ENCODE measurements at places on chromosomes 5 and 9. TPM values are rescaled to one million over a fixed set of nuclear protein-coding genes. Genes with fewer than 3 reads are reported as not detected.

DNA sequence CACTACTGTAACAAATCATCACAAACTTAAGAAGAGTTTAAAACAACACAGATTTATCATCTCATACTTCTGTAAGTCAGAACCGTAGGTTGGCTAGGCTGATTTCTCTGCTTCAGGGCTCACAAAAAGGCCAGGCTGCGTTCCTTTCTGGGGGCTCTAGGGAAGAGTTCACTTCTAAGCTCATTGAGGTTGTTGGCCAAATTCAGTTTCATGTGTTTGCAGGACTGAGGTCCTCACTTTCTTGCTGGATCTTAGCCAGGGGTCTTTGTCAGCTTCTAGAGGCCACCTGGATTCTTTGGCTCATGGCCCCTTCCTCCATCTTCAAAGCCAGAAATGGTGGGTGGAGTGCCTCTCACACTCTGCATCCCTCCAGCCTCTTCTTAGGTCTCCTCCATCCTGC, 76.0 kb downstream of the ACTBL2 start:
- no peak overlapping the region for H3K27ac ChIP-seq
- H3K4me1 ChIP-seq, result no peaks in the 10 kb centered on the region
- H3K27me3 ChIP-seq, result peaks cover 6% of the 10 kb centered on the region
- no peak overlapping the region for H3K4me3 ChIP-seq
- ATAC-seq, result no peak

DNA sequence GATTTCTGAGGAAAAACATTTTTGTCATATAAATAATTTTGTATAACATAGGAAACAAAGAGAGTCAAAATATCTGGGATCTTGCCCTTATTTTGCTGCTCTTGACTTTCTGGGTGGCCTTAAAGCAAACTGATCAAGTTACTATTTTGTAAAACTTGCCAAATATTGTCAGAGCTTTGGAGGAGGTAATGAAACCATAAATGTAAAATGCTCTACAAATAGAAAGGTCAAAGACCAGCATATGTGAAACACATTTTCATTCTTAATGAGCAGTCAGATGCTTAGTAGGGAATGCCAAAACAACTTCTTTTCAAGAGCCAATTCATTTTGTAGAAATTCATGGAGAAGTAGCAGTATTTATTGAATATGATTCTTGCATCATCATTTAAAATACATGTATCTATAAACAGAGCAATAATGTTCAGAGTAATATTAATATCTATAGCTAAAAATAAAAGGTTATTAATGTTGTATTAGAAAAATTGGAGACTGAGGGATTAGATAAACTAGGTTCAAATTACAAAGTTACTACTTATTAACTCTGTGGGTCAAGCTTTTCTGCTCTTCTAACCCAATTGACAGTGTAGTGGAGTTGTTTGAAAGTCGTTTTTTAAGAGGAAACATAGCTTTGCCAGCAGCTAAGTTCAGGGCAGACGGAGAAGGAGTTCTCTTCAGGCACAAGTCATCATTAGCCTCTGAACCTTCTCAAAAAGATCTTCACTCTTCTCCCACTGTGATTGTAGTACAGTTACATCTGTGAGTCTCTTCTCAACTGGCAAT, 2053.1 kb downstream of the EFNA5 start:
- H3K27me3 ChIP-seq, result no peaks in the 10 kb centered on the region
- H3K4me3 ChIP-seq, result no peak overlapping the region
- H3K4me1 ChIP-seq, result no peaks in the 10 kb centered on the region
- no peak for ATAC-seq
- H3K36me3 ChIP-seq, result no peaks in the 10 kb centered on the region
- no peak overlapping the region for H3K27ac ChIP-seq

DNA sequence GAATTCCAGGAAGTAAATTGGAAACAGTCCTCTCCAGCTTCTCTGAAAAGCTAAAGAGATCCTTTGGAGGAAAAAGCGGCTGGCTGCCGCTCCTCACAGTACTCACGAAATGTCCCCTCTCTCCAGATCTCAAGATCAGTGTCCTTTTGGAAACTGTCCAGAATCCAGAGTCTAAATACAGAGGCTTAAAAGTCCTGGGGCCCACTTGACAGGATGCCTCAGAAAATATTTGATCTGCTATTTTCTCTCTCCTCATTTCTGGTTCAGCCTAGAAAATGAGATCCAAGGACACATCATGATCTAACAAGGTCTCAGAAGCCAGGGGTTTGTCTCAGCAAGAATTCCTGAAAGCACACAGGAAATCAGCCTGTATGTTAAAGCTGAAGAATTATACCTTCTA, 7.2 kb downstream of the C1QTNF2 start:
- no peaks in the 10 kb centered on the region for H3K36me3 ChIP-seq
- H3K27me3 ChIP-seq, result peaks cover 38% of the 10 kb centered on the region
- no peaks in the 10 kb centered on the region for H3K4me1 ChIP-seq
- H3K27ac ChIP-seq, result no peak overlapping the region
- H3K4me3 ChIP-seq, result no peak overlapping the region
- no peak for ATAC-seq

DNA sequence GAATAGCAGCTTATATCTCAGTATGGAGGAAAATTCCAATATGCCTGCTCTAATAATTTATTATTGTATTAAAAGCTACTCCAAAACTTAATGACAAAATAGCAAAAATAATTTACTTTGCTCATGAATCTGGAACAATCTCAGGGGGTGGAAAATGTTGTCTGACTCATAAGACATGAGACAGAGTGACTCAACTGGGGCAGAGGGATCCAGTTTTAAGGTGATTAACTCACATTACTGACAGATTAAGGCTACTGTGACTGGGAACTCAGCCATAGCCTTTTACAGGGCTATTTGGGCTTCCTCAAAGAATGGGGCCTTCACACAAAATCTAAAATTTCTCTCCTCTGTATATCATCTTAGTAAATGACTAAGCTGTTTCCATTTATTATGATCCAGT, 1172.9 kb downstream of the CDH12 start:
- no peak for ATAC-seq
- no peak overlapping the region for H3K27ac ChIP-seq
- H3K27me3 ChIP-seq, result no peaks in the 10 kb centered on the region
- no peak overlapping the region for H3K4me3 ChIP-seq
- no peaks in the 10 kb centered on the region for H3K36me3 ChIP-seq

- no peak for ATAC-seq
- no peak overlapping the region for H3K27ac ChIP-seq
- H3K4me1 ChIP-seq, result no peaks in the 10 kb centered on the region
- peaks cover 35% of the 10 kb centered on the region for H3K27me3 ChIP-seq
- H3K4me3 ChIP-seq, result no peak overlapping the region
- H3K36me3 ChIP-seq, result no peaks in the 10 kb centered on the region
These were observed 3.7 kb upstream of the ROR2 start for GRCh38 chr9:91953718-91954117.

GRCh38 chr5:96901384-96901783, 25.1 kb downstream of the ERAP2 start:
- H3K4me3 ChIP-seq, result no peak overlapping the region
- H3K36me3 ChIP-seq, result peaks cover 97% of the 10 kb centered on the region

- no peak for ATAC-seq
- no peaks in the 10 kb centered on the region for H3K27me3 ChIP-seq
- no peaks in the 10 kb centered on the region for H3K4me1 ChIP-seq
- H3K27ac ChIP-seq, result no peak overlapping the region
- H3K4me3 ChIP-seq, result no peak overlapping the region
These were observed 43.8 kb downstream of the WDR36 start for GRCh38 chr5:111135946-111136345.

DNA sequence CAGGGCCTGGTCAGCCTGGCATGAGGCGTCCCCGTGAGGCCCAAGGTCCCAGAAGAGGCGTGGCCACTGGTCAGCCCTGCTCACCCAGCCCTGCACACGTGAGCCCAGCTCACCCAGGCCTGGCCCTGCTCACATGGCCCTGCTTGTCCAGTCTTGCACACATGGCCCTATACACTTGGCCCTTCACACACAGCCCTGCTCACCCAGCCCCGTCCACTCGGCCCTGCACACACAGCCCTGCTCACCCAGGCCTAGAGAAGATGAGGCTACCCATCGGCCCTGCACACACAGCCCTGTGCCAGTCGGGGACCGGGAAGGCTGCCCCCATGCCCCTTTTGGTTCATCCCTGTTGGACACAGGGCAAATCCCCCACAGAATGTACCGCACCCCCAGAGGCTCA, 28.4 kb downstream of the ZDHHC11B start:
- H3K27me3 ChIP-seq, result no peaks in the 10 kb centered on the region
- ATAC-seq, result no peak
- H3K36me3 ChIP-seq, result peaks cover 5% of the 10 kb centered on the region

GRCh38 chr5:167673942-167674341, 617.5 kb upstream of the WWC1 start:
- no peaks in the 10 kb centered on the region for H3K4me1 ChIP-seq
- no peaks in the 10 kb centered on the region for H3K36me3 ChIP-seq
- no peak overlapping the region for H3K4me3 ChIP-seq
- ATAC-seq, result no peak

GRCh38 chr5:143624465-143624864, 187.5 kb upstream of the HMHB1 start:
- peaks cover 6% of the 10 kb centered on the region for H3K27me3 ChIP-seq
- H3K36me3 ChIP-seq, result no peaks in the 10 kb centered on the region
- no peak overlapping the region for H3K27ac ChIP-seq
- no peaks in the 10 kb centered on the region for H3K4me1 ChIP-seq

- H3K27me3 ChIP-seq, result no peaks in the 10 kb centered on the region
- no peak for ATAC-seq
- H3K4me1 ChIP-seq, result peaks cover 16% of the 10 kb centered on the region
- H3K4me3 ChIP-seq, result no peak overlapping the region
- peak overlapping the region; percentile 40 for H3K27ac ChIP-seq
These were observed 16.0 kb downstream of the AQP3 start for GRCh38 chr9:33431420-33431819.

GRCh38 chr5:124735169-124735858, 11.1 kb downstream of the ZNF608 start:
- no peak overlapping the region for H3K4me3 ChIP-seq
- no peaks in the 10 kb centered on the region for H3K36me3 ChIP-seq
- no peak for ATAC-seq
- H3K27ac ChIP-seq, result no peak overlapping the region
- H3K4me1 ChIP-seq, result no peaks in the 10 kb centered on the region

DNA sequence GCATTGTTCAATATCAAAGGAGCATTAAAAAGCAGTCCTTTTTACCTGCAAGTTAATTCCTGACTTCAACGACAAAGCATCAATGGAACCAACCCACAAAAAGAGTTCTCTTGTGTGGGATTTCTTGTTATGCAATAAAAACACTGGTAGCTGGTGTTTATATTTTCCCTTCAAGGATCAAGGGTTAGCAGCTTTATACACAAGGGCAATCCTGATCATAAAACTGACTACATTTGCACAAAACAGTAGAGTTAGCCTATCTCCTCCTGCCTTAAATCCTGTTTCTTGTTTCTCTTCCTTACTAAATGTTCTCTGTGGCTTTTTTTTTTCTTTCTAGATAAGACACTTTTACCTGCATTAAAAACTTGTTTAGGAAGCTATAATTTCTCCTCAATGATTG, 306.4 kb downstream of the SLCO4C1 start:
- no peak overlapping the region for H3K27ac ChIP-seq
- ATAC-seq, result no peak
- no peaks in the 10 kb centered on the region for H3K4me1 ChIP-seq
- no peaks in the 10 kb centered on the region for H3K27me3 ChIP-seq

DNA sequence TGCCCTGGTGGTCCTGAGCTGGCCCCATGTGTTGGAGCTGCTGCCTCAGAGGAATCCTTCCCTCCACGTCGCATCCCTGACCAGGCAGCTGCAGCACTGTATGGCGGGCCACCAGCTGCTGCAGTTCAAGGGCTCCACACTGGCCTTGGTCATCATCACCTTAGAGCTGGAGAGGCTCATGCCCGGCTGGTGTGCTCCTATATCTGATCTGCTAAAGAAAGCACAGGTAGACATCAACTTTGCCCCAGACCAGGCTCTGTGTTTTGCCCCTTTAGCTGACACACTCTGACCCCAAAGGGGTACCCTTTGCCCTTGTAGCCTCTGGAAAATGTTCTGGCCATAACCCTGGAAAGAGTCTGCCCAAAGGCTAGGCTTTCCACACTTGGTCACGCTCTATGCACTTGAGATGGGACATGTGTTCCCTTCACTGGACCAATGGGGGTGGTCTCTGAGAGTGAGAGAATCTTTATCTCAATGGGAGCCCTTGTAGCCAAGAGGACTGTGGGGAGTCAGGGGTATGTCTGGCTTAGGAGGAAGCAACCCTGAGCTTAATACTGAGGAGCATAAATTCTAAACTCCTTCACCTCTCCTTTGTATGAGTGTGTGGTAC, 4.8 kb downstream of the CCNI2 start:
- peak overlapping the region; percentile 39 for H3K4me3 ChIP-seq
- H3K27ac ChIP-seq, result peak overlapping the region; percentile 76
- H3K4me1 ChIP-seq, result peaks cover 25% of the 10 kb centered on the region
- ATAC-seq, result no peak
- peaks cover 25% of the 10 kb centered on the region for H3K36me3 ChIP-seq

GRCh38 chr5:79595086-79595485, 17.2 kb upstream of the TENT2 start:
- H3K36me3 ChIP-seq, result no peaks in the 10 kb centered on the region
- H3K4me1 ChIP-seq, result no peaks in the 10 kb centered on the region
- H3K4me3 ChIP-seq, result no peak overlapping the region
- no peaks in the 10 kb centered on the region for H3K27me3 ChIP-seq

ENC1 gene
- 0.42 TPM for total RNA-seq

SPTLC1 gene
- total RNA-seq, result 45.6 TPM

SLC23A1 gene
- 0.95 TPM for total RNA-seq

SLC1A1 gene
- total RNA-seq, result not detected

TLX3 gene
- not detected for total RNA-seq

PCDH1 gene
- not detected for total RNA-seq

SIT1 gene
- total RNA-seq, result 135 TPM

WWC1 gene
- total RNA-seq, result 1.3 TPM

SLC36A2 gene
- not detected for total RNA-seq
